Stimulated activated CD8-positive, alpha-beta memory T cell treated with anti-CD3 and anti-CD28 coated beads, Interleukin-4, amount 100 ng/mL, for 4 hours (primary cell): ENCODE measurements at places on chromosomes 4 and X.

GRCh38 chr4:73904491-73904890 is 35.3 kb downstream of the CXCL1 start:
- no peak for DNase-seq

GRCh38 chr4:16989371-16989770 is 90.9 kb upstream of the LDB2 start:
- DNase-seq, result no peak

- DNase-seq, result no peak
Observed at GRCh38 chr4:107018344-107018735, 17.8 kb downstream of the DKK2 start.

GRCh38 chr4:19128176-19128575 is 1106.6 kb upstream of the LCORL start:
- no peak for DNase-seq

GRCh38 chr4:108003982-108004515 is 14.4 kb downstream of the HADH start:
- DNase-seq, result no peak
